Kidney (tissue), 22 donors: ENCODE measurements at places on chromosomes 4 and X.
A peak's percentile ranks its signal among the peaks of the same experiment; 100 is the strongest.

DNA sequence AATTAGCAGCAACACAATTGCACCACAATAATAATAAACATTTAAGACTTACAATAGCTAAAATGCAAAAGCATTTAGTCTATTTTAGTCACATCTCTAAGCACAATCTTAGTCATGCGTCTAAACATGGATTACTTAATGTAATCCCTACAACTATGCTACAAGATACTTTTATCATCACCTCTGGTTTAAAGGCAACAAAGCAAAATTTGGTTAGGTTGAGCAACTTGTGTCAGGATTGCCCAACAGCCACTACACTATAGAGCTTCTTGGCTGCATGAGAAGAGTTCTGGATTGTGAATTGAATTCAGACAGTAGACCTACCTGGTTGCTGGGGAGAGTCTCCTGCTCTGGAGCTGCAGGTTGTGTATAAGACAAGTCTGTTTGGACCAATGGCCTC is 146.5 kb upstream of the PUDP start:
- DNase-seq: no peak

GRCh38 chr4:8219236-8219635 is 20.1 kb downstream of the SH3TC1 start:
- DNase-seq: no peak

DNA sequence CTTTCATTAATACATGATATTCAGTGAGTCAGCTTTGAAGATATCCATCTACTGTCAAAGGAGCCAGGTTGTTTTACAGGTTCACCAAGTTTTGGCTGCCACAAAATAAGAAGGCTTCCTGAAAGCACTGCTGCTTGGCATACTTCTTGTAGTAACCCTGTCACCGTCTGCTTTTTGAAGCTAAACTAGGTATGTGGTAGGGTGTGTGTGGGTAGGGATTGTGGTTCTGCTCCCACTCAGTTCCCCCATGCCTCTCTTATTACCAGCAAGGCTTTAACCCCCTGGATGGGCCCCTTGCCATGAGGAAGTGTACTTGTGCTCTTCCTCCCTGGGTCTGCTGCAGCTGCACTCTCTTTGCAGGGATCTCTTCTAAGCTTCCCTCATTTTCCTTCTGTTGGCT is 191.2 kb downstream of the BANK1 start:
- peak; percentile 46 for DNase-seq

GRCh38 chr4:168637872-168638756 is 141.3 kb downstream of the PALLD start:
- no peak for DNase-seq

DNA sequence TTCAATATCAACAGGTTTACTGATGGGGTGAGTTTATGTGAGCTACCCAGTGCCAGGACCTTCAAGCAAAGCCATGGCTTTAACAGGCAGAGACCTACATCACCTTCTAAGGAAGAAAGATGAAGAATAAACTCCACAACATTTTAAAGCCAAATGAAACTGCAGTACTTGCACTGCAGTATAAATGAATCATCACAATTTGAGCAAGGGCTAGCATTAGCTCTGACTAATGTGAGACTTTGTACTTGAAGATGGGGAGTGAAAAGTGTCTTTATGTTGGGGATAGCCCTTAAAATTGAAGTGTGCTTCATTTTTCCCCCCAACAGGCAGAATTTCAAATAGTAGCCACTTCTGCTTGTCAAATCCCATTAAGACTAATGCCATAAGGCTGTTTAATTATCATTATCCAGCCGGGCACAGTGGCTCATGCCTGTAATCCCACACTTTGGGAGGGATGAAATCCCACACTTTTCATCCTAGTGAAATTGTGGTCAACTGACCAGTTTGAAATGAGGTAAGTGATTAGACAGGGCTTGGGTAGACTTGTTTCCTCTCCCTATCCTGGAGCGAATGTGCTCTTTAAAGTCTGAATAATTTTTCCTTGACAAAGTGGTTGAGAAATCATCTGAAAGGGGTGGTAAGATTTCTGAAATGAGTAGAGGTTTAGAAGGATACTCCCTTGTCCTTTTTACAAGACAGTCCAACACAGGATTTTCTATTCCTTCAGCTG is 27.2 kb upstream of the GPR34 start:
- no peak for DNase-seq

DNA sequence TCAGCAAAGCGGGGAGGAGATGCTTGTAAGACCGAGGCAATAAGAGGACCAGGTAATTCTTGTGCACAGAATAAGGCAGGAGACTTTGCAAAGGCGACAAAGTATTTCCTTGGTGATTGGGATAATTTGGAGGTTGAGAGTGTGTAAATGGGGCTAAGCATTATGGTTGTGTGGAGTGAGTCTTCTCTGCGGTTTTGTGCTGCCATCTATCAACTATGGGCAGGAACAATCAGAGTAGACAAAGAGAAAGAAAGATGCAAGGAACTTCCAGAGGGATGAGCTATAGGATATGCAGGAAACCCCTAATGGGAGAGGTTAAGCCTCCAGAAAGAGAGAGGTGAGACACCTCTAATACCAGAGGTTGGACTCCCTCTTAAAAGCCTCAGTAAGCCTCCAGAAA is 339.8 kb downstream of the PAPSS1 start:
- no peak for DNase-seq

DNA sequence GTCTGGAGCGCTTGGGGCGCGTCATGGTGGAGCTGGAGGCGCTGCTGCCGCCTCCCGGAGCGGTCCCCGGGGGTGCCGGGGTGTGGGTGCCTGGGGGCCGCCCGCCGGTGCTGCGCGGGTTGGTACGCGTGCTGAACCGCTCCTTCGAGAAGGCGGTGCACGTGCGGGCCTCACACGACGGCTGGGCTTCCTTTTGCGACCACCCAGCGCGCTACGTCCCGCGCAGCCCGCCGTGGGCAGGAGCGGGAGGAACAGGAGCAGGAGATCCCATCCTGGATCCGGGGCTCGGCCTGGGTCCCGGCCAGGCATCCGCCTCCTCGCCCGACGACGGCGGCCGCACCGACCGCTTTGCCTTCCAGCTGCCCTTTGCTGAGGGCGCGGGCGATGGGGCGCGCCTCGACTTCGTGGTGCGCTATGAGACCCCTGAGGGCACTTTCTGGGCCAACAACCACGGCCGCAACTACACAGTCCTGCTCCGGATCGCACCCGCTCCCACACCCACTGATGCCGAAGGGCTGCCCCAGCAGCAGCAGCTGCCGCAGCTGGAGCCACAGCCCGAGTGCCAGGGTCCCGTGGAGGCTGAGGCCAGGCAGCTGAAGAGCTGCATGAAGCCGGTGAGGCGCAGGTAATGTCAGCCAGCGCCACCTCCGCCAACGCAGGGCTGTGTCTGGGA is 792 bp downstream of the PPP1R3F start:
- no peak for DNase-seq
